ENCODE measurements at places on chromosomes 1 and 21. TPM values are rescaled to one million over a fixed set of nuclear protein-coding genes. Genes with fewer than 3 reads are reported as not detected.

The PINK1 gene
- 11.8 TPM for total RNA-seq

The TMPRSS2 gene
- 0.53 TPM for total RNA-seq

The CCDC190 gene
- total RNA-seq, result not detected

The TMEM79 gene
- total RNA-seq, result 17.3 TPM

The CDA gene
- total RNA-seq, result not detected

The S100A1 gene
- not detected for total RNA-seq
